ENCODE measurements at places on chromosomes 1 and 21.

GRCh38 chr1:40853885-40854170, 8.3 kb downstream of the CITED4 start:
- DNase-seq = no peak

- no peak for DNase-seq
These were observed 29.5 kb upstream of the DMRTA2 start for GRCh38 chr1:50452700-50453099.

- no peak for DNase-seq
These were observed 926 bp downstream of the POU3F1 start for GRCh38 chr1:38045401-38046332.

GRCh38 chr1:34419663-34420136, 243.0 kb downstream of the C1orf94 start:
- no peak for DNase-seq

- DNase-seq = no peak
These were observed 22.5 kb downstream of the IQGAP3 start for GRCh38 chr1:156549831-156550230.

GRCh38 chr1:211483896-211484612, 7.9 kb downstream of the RD3 start:
- DNase-seq = no peak

DNA sequence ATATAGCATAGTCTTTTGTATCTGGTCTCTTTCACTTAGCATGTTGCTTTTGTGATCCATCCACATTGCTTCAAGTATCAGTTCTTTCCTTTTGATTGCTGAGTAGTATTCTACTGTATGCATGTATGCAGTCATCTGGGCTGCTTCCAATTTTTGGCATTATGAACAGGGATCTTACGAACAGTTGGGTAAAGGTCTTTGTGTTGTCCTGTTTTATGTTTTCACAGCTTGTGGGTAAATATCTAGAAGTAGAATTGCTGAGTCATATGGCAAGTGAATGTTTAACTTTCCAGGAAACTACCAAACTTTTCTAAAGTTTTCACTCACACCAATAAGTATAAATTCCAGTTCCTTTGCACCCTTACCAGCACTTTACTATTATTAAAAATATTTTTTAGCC, 60.9 kb downstream of the LHX4 start:
- DNase-seq = no peak

GRCh38 chr1:231953660-231954059, 327.1 kb downstream of the DISC1 start:
- DNase-seq = no peak

GRCh38 chr1:25902462-25902861, 3.8 kb downstream of the STMN1 start:
- no peak for DNase-seq

- no peak for DNase-seq
These were observed 78.9 kb upstream of the C1orf174 start for GRCh38 chr1:3978990-3979325.

DNA sequence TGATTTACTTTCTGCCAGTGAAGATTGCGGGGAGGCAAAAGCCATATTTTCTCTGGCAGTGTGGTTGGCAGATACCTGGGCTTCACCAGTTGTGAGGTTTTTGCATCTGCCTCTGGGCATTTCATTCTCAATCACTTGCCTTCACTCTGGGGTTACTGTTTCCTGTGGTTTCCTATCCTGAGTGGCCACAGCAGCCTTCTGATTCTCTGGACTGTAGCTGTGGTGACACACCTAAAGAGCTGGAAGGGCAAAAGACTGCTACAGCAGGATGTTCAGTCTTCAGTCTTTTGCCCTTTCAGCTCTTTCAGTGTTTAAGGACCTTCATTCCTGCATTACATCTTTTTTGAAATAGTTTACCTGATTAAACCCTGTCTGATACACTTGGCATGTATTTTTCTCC, 50.5 kb upstream of the GPR52 start:
- DNase-seq = no peak

DNA sequence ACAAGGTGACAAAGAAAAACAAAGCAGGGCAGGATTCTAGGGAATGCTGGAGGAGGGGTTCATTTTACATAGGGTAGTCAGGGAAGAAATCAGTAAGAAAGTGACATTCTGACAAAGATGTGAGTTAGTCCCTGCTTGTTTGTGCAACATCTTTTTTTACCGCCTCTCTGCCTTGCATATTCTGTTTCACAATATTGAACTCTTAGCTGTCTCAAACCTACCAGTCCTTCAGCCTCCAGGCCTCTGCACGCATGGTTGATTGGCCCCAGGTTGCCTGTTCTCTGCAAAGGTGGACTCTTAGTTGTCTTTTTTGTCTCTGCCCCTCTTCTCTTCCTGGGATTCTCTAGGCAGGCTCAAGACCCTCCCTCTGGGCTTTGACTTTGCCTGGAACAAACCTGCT, 152.2 kb upstream of the RUNX1 start:
- DNase-seq = no peak

GRCh38 chr1:193105821-193106177, 585 bp upstream of the GLRX2 start:
- no peak for DNase-seq

GRCh38 chr21:15935530-15935929, 205.7 kb downstream of the USP25 start:
- DNase-seq = no peak

- no peak for DNase-seq
These were observed 81.6 kb upstream of the PPP2R5A start for GRCh38 chr1:212203630-212204029.

DNA sequence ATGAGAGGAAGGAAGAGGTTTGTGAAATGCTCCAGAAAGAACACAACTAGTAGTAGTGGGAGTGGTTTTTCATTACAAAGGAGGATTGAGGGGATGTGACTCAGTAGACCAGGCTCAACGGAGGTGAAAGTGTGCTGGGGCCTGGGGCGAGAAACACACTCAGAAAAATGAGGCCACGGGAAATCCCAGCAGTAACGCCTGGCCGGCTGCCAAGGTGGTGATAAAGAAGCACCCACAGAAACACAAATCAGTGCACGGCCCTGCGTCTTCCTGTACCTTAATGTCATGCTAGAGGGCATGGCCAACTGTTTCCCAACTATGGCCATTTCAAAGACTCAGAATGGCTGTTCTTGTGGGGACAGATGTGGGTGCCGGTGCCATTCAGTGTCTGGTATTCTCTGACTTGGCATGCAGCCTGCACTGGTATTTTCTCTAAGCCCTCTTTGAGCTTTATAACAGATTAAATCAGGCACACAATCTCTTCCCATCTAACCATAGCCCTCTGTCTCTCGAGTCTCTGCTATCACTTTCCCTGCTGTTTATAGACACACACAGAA, 38.2 kb downstream of the URB2 start:
- no peak for DNase-seq

- no peak for DNase-seq
These were observed 501.2 kb upstream of the ADGRL4 start for GRCh38 chr1:79507770-79508169.

DNA sequence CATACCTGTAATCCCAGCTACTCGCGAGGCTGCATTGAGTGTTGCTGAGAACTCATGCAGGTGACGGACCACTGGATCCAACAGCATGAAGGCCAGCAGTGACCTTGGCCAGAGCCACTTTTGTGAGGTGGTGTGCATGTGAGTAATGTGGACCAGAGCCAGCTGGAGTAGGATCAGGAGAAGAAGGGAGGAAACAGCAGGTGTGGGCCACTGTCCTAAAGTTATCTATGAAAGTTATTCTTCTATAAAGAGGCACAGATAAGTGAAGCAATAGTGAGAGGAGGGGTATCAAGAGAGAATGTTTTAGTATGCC, 47.8 kb downstream of the TCP10L start:
- no peak for DNase-seq

DNA sequence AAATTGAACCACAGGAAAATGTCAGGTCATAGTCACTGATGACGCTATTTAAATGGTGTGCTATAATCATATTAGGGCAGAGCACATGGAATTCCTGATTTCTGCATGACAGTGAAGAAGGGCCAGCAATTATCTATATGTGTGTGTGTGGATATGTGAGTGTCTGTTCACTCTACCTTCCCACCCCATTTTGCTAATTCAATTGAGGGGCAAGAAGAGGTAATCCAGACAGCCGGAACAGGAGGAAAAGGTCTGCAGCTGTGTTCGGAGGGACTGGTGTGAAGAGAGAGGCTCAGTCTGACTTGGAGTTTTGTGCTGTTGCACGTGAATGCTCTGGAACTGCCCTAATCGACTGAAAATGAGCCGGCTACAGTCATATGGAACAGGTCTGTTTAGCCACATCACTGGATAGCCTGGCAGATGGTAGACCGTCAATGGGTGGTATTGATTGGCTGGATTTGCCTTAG, 5.1 kb upstream of the ELAVL4 start:
- no peak for DNase-seq

GRCh38 chr1:98143403-98143802, 222.6 kb upstream of the DPYD start:
- DNase-seq = no peak

- no peak for DNase-seq
These were observed 25.0 kb downstream of the PGBD5 start for GRCh38 chr1:230401101-230401500.

DNA sequence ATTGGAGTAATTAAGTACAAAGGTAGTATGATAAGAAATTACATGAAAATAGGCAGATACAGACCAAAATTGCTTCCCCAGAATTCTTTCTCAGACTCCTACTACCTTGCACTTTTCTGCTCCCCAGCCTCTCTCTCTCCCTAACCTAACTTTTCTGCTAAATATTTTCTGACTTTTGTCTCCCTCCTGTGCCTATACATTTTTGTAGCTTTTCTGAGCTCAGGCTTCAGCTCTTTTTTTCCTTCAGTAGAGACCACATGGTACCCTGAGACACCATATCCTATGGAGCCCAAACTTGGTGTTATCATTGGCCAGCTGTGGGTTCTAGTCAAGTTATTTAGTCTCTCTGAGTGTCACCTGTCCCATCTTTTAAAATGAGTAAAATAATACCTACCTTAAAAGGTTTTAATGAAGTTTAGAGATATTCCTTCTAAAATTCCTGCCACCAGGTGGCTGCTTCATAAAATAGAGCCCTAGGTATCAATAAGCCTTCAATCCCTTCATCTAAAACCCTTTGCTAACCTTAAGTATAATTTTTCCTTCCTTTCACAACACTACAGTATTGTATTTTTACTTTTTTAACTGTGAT, 237.6 kb upstream of the DUSP10 start:
- DNase-seq = no peak

DNA sequence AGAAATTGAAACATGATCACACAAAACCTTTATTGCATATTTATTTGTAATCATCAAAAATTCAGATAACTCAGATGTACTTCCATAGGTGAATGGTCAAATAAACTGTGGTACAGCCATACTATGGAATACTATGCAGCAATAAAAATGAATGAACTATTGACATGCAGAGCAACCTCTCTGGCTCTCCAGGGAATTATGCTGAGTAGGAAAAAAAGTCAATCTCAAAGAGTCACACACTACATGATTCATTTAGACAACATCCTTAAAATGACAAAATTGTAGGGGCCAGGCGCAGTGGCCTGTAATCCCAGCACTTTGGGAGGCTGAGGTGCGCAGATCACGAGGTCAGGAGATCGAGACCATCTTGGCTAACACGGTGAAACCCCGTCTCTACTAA, 104.0 kb downstream of the TPR start:
- DNase-seq = no peak

DNA sequence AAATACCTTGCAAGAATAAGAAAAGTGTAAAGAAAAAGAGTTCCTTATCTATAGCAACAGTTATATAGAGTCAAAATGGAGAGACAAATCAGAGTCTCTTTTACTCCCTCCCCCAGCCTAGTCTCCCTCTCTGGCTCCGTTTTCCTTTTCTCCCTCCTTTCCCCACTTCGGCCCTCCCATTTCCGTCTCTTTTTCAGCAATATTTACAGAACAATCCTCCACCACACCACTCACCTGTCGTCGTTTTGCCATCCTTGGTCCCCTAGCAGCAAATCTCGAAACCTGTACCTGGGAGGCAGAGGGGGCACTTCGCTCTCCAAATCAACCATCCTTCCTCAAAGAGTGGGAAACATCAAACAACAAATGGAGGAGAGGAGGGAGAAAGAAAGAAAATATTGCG, 259 bp downstream of the KCNT2 start:
- DNase-seq = no peak

GRCh38 chr1:230744382-230744781, 2.8 kb upstream of the CAPN9 start:
- no peak for DNase-seq

DNA sequence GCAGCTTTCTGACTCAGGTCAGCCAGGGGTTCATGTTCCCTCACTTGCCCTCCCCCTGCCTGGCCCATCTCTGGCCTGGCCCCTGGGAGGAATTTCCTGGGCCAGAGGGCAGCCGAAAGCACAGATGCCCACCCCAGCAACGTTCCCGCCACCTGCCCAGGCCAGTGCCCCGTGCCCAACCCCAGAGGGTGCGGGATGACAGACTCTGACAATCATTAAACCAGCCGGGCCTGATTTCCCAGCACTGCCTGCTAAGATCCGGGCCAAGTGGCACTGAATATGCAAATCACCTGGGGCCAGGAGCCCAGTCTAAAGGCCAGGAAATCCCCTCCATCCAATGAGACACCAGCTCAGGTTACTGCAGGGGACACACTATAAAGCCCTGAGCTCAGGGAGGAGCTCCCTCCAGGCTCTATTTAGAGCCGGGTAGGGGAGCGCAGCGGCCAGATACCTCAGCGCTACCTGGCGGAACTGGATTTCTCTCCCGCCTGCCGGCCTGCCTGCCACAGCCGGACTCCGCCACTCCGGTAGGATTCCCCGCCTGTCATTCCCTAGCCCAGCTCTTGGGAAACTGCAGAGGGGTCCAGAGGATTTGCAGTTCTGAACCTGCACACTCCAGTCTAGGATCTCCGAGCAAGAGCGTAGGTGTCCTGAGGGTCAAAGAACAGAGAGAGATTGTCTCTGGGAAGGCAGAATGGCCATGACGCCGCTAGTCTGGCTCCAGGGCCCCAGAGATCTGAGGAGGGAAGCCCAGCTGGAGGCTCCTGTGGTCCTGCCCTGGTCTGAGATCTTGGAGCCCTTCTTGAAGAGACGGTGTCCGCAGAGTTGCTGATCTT, at the start of gene ELF3:
ELF3 (plus strand) TSS at position 408 of the 836 bp plus-strand sequence. CDS start 550 bp downstream, outside the sequence.
- DNase-seq = no peak

DNA sequence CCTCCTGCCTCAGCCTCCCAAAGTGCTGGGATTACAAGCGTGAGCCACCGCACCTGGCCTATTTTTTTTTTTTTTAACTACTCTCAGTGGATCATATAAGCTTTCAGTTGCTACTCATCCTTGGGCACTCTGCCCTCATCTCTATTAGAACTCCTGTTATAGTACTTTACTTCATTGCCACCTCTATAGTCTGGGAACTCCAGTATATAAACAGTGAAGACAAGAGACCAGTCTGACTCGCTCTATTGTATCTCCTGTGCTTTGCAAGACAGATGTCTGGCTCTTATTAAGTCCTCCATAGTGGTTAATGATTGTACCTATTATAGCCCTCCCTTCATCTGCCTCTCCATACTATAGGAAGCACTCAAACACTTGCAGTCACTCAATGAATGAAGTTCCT, 15.1 kb downstream of the KHDRBS1 start:
- no peak for DNase-seq

- DNase-seq = no peak
These were observed 10.1 kb upstream of the KCTD3 start for GRCh38 chr1:215556996-215557395.

DNA sequence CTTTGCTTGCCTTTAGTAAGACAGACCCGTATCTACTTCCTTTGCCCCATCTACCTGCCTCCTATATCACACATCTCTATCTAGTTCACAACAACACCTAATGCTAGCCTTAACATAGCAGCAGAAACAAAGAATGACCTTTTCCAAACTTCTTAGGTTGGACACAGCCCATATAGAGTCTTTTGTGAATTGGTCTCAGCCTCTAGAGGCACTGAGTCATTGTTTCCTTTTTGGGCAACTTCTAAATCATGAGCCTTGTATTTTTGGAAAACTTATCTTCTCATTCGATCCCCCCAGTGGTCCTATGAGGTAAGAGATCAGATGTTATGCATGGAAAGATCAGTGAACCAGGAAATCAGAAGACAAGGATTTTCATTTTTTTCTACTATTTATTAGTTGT, 679.4 kb upstream of the USP24 start:
- no peak for DNase-seq
